Erythroblast (primary cell): ENCODE measurements at places on chromosomes 2 and 18.

DNA sequence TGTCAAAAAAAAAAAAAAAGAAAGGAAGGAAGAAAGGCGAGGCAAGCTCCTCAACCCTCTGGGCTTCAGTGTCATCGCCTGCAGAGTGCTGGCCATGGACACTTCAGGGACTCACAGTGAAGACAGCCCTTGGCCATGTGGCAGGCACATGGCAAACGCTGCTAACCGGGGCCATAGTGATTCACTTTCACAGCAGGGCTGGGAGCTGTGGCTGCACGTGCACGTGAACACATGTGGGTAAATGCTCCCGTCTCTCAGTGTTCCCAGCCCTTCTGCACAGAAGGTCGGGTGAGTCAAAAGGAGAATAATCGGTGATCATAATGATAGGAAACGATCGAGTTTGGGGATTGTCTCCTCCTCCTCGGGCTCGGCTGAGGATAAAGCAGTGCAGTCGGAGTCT, 46.1 kb upstream of the UBE2F start:
- no peak for DNase-seq

DNA sequence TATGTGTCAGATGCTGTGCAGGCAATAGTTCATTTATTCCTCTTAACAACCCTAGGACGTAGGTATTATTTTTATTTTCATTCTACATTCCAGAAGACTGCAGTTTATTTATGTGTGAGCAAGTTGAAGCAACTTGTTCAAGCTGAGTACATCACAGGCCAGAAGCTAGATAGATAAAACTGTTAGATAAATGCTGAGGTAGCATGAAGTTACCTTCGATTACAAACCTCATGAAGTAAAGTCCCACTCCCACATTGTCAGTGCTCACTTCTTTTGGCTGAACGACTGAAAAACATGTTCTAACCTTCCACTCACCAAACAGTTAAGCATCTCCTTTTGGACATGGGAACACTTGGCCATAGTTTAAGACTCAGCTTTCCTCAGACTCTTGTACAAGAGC, 439.2 kb downstream of the TNS1 start:
- DNase-seq, result no peak

DNA sequence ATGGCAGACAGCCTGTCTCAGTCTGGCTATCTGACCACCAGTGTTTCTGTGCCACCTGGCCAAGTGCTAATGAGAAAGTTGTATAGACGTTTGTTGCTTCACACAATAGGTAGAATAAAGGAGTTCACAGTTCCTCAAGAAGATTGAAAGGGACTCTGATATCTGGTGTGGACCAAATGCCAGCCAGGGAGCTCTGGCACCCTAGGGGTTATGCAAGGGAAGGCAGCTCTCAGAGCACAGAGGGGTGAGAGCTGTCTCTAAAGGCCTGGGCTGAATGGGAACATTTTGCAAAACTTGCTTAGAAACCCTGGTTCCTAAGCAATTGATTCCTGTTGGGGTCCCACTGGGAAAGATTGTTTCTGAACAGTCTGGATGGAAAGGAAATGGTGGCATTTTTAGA, 553.8 kb downstream of the EPHA4 start:
- no peak for DNase-seq

DNA sequence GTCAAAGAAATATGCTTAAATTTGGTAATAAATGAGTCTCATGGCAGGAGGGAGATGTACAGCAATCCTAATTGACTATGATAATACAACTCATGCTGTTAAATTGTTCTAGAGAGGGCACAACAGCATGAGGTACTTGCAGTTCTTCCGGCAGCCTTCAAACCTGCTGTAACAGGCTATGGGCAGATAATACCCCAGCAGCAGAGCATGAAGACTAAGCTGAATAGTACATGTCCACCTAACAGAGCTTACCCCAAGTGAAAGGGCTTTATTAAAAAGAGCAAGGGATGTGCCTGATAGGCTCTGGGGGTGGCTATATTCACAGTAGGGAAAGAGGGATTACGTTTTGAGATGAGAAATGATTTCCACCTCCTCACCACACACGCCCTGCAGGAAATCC, 28.9 kb downstream of the MRO start:
- DNase-seq, result no peak

DNA sequence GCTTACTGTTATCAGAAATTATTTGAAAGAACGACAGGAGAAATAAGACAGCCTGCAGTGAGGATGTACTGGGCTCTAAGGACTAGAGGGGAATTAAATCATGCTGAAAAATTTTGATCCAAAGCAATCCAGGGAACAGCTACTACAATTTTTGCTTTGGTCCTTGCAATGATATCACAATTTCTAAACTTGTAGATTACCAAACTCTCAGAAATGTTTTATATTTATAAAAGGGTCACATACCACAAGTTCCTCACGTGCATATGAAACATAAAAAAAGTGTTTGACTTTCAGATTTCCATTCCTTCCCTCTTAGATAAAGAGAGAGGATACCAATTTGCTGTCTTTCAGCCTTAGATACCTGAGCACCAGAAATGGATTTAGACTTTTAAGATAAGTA, 261.2 kb downstream of the STK39 start:
- DNase-seq, result no peak

GRCh38 chr2:207935121-207935990, 90.0 kb downstream of the PLEKHM3 start:
- DNase-seq, result no peak
